NCI-H1436 treated with DMSO at 0.1 percent for 48 hours (cell line): ENCODE measurements at places on chromosomes 11 and 22.

- no peak for DNase-seq
These were observed 29.4 kb downstream of the MPPED1 start for GRCh38 chr22:43441216-43441615.

DNA sequence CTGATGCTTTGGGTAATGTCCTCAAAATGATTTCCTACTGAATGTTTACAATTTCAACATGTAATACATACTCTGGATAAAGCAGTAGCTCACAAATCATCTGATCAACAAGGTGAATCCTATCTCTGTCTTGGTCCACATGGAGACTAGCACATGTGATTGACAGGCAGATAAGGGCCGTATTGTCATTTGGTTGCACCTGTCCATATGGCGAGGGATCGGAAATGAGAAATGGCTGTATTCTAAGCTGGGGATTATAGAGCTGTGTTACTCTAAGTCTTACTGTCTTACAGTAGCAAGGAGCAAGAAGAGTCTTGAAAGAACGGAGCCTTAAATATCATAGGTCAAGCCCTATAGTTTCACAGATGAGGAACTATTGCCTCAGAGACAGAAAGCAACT is 55.7 kb downstream of the APIP start:
- DNase-seq, result no peak

DNA sequence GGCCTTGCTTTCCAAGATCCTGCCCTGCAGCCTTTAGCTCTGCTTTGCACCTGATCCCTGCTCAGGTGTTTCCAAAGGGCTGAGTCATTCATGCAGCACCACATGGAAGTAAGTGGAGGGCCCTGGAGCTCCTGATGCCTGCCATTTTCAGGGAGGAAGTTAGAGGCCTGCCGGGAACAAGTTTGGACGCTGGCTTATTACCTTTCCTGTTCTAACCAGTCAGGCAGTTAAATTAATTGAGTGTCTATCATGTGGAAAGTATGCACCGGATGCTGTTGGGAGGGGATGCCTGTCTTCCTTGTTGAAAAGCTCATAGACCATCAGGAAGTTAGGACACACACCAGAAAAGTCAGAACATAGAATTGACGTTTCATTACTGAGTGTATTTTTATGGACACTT is 73.7 kb upstream of the PLET1 start:
- no peak for DNase-seq

- DNase-seq, result no peak
These were observed 118.7 kb upstream of the SORL1-AS1 start for GRCh38 chr11:121571506-121571905.

GRCh38 chr22:35882211-35883030 is 146.2 kb downstream of the RBFOX2 start:
- DNase-seq, result no peak

DNA sequence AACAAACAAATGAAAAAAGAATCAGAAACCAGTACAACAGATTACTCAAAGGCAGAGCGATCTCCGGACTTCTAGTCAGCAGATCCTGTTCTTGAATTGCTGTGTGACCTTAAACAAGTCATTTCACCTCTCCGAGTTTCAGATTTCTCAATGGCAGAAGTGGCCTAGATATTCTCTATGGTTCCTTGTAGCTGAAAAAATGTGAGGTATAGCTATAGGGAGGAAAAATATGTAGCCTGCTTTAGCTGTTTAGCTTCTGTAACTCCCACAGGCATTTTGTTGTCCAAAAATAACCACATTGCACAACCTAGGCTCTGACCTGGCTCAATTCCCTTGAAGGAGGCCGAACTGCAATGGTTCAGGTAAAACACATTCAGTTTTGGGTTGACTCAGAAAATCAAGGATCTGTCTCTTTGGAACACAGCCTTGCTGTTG is 100.7 kb downstream of the DBX1 start:
- no peak for DNase-seq

GRCh38 chr22:39513791-39514190 is 6.6 kb upstream of the ATF4 start:
- DNase-seq, result no peak

- no peak for DNase-seq
These were observed 428.0 kb downstream of the TBC1D22A start for GRCh38 chr22:47190276-47190956.

DNA sequence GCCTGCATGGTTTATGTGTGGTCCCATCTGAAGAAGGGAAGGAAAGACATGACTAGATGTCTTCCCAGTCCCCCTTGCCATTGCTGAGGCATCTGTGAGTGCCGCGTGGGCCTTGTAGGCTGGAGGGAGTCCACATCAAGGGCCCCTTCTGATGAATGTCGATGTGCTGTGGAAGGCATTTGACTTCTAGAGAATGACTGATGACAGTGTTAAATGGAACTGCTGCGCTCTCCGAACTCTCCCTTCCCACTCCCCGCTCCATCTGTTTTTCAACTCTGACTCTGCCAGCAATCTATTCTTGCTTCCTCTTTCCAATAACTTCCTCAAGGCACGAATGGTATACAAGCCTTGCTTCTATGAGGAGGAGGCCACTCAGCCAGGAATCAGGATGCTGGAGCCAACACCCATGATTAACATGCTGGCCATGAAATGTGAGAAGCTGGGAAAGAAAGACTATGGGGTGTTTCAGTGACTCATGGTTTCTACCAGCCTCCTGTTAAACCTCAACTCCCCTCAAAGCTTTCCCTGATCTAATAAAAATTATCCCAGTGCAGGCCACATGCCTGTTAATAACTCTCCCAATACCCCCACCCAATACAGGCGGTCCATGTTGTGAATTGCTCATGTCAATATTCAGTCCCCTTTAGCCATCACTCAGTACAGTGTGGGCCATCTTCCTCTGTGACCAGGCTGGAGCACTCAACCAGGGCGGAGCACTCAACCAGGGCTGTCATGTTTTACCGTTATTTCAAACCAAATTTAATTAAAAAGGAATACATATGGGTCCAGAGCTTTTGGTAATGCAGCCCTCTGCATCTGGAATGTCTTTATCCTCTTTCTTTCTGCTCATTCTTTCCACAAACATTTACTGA is 46.4 kb upstream of the TBCEL start:
- DNase-seq, result no peak

DNA sequence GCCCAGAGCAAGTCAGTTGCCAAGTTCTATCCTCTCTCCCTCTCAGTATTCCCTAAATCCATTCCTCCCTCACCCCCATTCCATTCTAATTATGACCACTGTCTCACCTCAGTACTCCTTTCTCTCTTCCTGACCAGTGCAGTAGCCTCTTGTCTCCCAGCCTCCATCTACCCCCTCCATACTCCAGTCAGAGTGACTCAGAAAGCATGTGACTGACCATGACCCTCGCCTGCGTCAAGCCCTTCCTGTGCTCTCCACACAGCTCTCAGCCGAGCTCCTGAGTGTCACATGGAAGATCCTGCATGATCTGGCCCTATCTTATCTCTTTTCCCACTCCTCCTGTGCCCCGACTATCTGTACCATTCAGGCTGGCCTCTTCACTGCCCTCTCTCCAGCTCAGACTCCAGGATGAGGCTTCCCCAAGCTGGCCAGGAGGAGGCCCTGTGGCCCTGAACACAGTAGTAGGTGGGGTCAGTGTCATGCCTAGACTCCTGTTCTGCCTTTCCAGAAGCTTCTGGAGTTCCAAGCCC is 42.6 kb downstream of the NEU3 start:
- DNase-seq, result no peak

DNA sequence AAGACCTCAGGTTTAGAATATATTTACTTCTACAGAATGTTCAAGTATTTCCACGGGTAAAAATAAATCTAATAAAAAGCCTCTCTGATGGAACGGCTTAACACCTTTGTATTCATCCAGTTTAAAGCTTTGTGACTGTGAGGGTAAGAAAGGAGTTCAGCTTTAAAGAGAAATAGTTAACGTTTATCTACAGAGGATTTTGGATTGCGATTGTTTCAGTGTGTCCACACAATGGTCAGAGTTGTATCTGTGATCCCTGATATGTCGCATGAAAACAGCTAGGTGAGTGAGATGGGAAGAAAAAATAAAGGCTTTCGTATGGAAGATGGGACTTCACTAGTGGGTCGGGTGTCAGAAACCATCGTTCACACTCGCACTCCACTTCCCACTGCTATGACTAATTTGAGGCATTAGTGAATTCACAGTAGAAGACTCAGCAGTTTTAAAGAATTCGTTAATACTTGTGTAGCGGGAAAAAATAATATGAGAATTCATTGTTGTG is 1.6 kb downstream of the APLP2 start:
- DNase-seq, result no peak

GRCh38 chr22:46937939-46938338 is 175.5 kb downstream of the TBC1D22A start:
- DNase-seq, result no peak

DNA sequence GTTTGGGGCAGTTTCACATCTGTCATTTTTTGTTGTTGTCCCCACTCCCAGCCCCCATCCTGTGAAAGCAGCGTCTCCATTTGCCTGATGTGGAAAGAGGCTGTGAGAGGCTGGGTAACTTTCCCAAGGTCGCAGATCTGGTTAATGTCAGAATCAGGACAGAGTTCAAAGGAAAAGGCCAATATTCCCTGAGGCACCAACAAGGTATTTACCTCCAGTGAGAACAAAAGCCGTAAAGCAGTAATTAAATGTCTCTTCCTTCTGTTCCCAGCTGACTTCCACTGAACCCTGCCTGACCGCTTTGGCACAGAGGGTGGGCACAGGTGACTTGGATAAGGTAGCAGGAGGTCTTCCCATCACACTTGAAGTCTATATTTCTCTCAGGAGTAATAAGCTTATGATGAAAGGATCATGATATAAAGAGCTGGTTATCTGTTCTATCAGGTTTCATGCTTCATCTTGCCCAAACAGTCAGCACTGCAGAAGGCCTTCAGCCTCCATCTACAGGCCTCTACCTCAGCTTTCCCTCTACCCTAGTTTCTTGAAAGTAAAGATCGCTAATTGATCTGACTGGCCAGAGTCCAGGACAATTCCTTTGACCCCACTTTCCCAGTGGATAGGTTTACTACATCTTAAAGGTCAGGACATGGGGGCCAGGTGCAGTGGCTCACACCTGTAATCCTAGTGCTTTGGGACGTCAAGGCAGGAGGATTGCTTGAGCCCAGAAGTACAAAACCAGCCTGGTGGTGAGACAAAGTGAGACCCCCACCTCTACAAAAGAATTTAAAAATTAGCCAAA is 9.4 kb downstream of the C11orf91 start:
- no peak for DNase-seq
